ENCODE measurements at places on chromosomes 7 and 10. TPM values are rescaled to one million over a fixed set of nuclear protein-coding genes. Genes with fewer than 3 reads are reported as not detected.

Gene HOXA2
- total RNA-seq: 0.47 TPM

Gene EPHA1
- not detected for total RNA-seq

Gene ACTL6B
- not detected for total RNA-seq

Gene POLR2J3
- total RNA-seq: 45.5 TPM

Gene SPDYE18
- not detected for total RNA-seq

Gene FAM221A
- 4.5 TPM for total RNA-seq

Gene ACHE
- not detected for total RNA-seq

Gene TUBB8
- total RNA-seq: not detected

Gene ADIRF
- not detected for total RNA-seq

Gene HOGA1
- not detected for total RNA-seq

Gene CALML5
- not detected for total RNA-seq

Gene COL17A1
- total RNA-seq: not detected

Gene PLAC9
- not detected for total RNA-seq

Gene FAM25G
- not detected for total RNA-seq

- DNase-seq: no peak
These were observed 270.5 kb upstream of the MKLN1 start for GRCh38 chr7:131057015-131057793.

DNA sequence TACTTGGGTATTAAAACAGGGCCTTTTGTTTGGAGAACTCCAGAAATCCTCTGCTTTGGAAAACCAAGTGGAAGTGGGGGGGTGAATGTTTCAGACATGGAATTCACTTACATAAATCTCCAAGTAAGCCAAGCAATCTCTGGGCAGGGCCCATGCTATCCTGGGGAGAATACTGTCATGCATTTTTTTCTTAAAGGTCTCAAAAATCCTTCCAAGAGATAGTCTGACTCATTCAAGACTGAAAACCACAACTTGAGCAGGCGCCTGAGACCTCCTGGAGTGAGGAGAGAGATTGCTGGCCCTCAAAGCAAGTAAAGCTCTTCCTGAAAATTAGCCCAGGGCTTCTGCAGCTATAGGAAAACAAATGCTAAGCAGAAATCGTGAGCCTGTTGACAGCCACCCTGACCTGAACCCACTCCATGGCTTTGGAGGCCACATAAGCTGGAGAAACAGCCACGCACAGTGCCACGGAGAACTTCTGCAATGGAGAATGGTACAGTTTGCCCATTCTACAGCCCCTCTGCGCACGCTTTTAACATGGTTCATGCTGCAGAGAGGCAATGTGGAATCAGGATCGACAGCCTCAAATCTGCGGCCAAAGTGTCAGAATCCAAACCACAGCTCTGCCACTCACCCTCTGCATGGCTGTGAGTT is 203.1 kb upstream of the AUTS2 start:
- DNase-seq: no peak

GRCh38 chr7:134315679-134316538 is 821 bp downstream of the SLC35B4 start:
- peak; percentile 59 for DNase-seq

- DNase-seq: no peak
These were observed 349.3 kb downstream of the CXCL12 start for GRCh38 chr10:44035474-44036197.

DNA sequence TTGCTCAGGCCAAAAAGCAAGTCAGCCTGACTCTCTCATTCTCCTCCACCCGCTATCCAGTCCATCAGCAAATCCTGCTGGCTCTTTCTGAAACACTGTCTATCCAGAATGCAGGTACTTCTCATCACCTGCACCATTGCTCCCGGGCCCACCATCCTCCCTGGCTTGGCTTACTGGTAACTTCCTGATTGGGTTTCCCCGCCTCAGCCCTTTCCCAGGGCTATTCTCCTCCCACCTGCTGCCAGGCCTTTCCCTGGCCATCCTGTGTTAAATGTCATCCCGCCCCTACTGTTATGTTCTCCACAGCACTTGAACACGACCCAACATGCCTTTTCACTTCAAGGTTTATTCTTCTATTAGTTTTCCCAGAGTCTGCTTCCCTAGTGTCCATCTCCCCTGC is 124.0 kb downstream of the CNNM2 start:
- no peak for DNase-seq

DNA sequence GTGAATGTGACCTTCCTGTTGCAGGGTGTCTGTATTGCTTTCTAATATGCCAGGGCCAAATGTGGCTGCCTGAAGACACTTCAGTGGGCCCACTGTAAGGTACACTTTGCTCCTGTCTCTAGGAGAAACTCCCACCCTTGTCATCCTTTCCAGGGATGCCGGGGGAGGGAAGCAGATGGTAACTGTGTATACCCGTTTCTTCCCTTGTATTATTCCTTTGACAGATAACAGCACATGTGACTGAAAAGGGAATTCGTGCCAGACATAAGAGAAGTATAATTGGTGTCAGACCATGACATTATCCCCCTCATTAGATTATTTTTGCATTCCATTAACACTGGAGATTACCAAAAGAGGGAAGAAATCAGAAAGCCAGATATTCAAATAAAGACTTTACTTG is 317.7 kb downstream of the CAMK1D start:
- DNase-seq: no peak

DNA sequence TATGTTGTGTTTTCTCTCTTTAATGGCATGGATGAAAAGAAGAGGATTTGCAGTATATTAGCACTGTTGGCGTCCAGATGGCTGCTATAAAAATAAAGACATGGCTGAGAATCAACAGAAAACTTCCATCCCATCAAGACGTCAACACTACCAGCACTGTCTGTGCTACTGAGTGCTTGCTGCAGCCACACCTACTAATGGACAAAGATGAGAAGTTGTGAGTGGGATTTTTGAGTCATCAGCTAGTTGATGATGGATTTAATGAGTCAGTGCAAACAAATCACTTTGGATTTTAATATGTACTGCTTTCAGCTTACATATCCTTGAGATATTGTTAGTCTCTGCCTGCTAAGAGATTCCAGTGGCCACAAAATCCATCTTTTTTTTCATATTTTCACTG is 631.0 kb upstream of the ANKRD30A start:
- peak; percentile 36 for DNase-seq

- no peak for DNase-seq
These were observed 10.1 kb downstream of the TMEM243 start for GRCh38 chr7:87209295-87209924.

DNA sequence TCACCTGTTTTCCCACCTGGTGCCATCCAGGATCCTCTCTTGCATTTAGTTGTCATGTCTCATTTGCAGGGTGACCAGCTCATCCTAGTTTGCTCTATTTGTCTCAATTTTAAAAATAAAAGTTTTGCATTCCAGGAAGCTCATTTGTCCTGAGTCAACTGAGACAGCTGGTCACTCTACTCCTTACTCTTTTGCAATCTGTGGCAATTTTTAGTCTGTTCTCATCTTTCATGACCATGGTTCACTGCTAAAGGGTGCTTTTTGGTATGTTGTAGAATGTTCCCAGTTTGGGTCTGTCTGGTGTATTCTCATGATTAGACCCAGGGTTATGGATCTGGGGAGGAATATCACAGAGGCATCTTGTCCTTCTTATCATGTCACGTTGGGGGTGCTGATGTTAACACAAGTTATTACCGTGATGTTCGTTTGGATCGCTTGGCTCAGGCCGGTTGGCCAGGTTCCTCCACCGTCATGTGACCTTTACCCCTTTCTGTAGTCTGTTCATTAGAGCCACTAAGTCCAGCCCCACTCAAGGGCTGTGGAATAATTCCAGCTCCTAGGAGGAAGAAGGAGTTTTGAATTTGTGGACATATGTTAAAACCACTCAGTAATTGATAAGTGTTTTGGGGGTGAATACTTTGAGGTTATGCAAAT is 103.3 kb upstream of the IGFBP3 start:
- no peak for DNase-seq

GRCh38 chr7:2571409-2571808 is 12.6 kb downstream of the IQCE start:
- no peak for DNase-seq

GRCh38 chr7:138752518-138753149 is 45.2 kb upstream of the TMEM213 start:
- DNase-seq: no peak

GRCh38 chr7:132950725-132951124 is 131.2 kb downstream of the CHCHD3 start:
- DNase-seq: no peak

DNA sequence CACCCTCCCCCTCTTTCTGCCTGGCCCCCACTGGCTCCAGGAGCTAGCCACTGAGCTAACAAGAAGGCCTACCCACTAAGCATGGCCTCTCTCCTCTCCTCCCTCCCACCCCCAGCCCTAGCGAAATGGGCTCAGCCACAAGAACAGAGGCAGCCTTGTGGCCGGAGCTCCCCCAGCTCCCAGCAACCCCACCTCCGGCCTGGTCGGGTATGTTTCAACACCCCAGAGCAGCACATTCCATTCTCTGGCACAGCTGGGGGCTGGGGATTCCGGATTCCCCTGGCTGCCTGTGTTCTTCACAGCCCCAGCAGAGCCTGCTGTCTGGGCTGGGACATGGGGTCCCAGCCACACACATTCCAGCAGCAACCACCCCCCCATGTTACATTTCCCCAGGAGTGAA is 9.0 kb downstream of the SFRP5 start:
- no peak for DNase-seq

- no peak for DNase-seq
These were observed 148.0 kb downstream of the LRRN3 start for GRCh38 chr7:111238886-111239285.

DNA sequence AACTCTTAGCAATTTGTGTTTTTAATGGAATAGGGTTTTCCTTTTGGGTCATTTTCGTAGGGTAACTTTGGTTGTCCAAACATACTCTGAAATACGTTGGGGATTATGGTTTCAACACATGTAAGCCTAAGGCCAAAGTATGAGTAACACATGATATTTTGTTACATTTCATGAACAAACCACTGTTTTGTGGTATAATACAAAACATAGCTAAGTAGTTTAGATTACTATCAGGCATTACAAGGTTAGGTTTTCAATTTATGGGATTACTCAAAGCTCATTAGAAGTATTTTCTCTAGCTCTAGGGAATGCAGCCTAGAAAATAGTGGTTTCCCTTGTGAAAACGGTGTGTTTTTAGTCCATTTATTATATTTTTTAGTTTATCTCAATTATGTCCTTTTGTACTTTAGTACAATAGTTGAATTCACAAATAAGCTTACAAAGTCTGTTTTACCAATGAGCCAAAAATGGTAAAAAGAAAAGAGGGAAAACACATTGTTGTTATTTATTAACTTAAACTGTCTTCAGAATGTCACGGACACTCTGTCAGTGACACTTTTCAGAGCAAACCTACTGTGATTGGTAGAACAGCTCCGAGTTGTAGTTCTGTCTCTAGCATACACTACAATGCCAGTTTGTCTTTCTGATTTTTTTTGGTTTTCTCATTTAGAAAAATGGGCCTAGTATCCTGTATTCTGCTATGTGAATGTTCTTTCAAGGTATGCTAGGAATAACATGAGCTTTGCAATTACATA is 473.7 kb downstream of the SUGCT start:
- no peak for DNase-seq

GRCh38 chr10:66819691-66820090 is 106.1 kb upstream of the LRRTM3 start:
- no peak for DNase-seq

DNA sequence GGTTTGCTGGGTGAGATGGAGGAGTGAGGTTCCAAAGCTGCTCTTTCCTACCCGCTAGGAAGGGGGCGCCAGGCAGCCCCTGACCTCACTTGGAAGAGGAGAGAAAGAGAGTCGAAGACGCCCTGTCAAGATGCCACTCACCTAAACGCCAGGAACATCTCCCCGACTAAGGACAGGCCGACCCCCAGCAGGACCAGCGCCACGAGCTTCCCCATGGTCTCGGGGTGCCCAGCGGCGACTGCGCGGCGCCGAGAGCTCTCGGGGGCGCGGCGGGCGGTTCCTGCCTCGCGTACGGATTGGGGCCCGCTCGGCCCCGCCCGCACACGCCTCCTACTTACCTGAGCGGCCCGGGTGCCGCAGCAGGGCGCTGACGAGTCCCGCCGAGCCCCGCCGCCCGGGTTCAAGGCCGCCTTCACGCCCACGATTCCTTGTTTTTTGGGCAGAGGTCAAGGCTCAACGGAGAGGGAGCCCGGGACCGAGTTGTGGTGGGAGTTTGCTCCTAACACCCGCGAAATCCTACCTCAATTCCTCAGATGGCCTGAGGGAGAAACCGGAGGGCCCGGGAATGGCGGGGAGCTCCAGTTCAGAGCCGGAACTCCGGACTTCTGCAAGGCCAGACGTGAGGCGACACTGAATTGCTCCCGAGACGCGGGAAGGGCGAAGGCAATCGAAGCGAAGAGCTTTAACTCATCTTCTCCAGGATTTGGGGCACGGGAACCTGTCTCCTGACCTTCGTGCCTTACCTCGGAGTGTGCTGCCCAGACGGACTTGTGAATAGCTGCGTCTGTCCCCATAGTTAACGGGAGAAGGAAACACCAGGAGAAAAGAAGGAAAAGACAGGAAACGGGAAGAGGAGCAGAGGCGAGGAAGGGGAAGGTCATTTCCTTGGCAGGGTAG is at the start of gene PON3:
Gene PON3 (minus strand): TSS at position 240 of the 897 bp plus-strand sequence. CDS start 25 bp downstream, at position 215.
- DNase-seq: no peak

- no peak for DNase-seq
These were observed 36.3 kb downstream of the FOXL3 start for GRCh38 chr7:326273-326672.

GRCh38 chr7:105244594-105244993 is 144.1 kb downstream of the SRPK2 start:
- DNase-seq: no peak

DNA sequence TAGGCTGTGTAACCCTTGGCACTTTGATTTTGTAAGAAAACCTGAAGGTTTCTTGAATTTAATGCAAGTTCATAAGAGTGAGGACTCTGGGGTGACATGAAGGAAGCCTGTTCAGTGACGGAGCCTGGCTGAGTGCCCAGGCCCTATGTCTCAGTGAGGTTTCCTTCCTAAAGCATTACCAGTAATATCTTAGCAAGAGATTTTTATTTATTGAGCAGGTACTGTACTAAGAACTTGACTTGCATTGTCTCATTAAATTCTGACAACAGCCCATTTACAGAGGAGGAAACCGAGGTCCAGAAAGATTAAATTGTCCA is 197.2 kb downstream of the HECW1 start:
- DNase-seq: no peak

GRCh38 chr7:55510621-55511020 is 61.7 kb downstream of the VOPP1 start:
- DNase-seq: no peak

- DNase-seq: no peak
These were observed 45.3 kb upstream of the OSBPL3 start for GRCh38 chr7:25025218-25025671.

DNA sequence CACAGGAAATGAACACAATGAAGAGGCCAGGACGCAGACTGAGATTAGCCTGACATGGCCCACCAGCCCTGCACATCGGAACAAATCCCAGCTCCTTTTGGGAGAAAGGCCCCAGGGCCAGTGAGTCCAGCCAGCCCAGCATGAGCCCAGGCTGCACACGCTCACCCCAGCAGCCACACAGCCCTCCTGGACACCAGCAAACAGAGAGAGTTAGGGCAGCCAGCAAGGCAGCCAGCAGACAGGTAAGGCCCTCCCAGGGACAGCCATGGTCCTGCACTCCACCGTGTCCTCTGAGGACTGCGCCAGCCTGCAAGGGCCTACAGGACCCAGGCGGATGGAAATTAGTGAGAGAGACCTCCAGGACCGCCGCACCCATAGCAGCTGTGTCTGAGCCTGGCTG is 8.1 kb upstream of the GRID1 start:
- no peak for DNase-seq
